AG10803 (cell line): ENCODE measurements at places on chromosomes 2 and 18.

DNA sequence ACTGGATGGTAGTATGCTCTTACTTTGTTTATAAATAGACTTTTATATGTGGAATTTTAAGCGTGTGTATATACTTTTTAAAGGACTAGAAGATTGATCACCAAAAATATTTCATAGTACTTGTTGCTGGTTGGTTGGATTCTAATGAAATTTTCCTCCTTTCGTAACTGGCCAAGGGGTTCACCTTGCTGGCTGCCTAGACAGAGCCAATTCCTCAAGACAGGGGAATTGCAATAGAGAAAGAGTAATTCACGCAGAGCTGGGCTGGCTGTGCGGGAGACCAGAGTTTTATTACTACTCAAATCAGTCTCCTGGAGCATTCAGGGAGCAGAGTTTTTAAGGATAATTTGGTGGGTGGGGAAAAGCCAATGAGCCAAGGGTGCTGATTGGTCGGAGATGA is 70.7 kb downstream of the SNORC start:
- no peak for DNase-seq

DNA sequence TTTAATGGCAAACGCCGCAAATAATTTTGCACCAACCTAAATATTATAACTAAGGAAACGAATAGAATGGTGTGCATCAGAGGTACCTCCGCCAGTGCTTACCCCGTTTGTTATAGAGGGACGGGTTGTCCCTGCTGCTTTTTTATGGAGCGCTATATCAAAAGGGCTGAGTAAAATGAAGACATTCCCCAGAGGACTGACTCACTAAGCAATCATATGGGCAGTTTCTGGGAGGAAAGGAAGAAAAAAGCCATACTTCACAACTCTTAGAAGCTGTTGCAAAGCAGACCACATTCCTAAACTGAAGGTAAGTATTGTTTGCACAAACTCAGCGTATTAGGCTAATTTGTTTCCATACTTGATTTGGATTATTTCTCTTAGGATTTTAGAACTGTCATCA is 12.9 kb downstream of the ID2 start:
- peak; percentile 22 for DNase-seq

DNA sequence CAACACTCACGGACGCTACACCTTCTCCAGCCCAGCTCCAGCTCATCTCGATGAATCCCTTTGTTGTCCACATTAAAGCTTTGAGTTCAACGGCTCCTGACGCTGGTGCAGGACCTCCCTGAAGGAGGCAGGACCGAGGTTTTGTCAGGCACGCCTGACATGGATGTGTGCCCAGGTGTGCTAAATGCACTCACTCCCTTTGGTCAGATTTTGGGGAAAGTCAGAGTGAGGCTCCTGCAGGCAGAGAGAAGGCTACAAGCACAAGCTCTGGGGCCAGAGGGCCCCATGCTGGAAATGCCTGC is 78.6 kb downstream of the NDUFA10 start:
- DNase-seq, result no peak

- DNase-seq, result no peak
Measured at GRCh38 chr2:27281855-27282559, at the start of gene TRIM54. Gene TRIM54 (plus strand): TSS chr2:27282429. CDS start chr2:27282732, 303 bp downstream.

GRCh38 chr18:59276047-59276446 is 2.8 kb upstream of the RAX start:
- no peak for DNase-seq

DNA sequence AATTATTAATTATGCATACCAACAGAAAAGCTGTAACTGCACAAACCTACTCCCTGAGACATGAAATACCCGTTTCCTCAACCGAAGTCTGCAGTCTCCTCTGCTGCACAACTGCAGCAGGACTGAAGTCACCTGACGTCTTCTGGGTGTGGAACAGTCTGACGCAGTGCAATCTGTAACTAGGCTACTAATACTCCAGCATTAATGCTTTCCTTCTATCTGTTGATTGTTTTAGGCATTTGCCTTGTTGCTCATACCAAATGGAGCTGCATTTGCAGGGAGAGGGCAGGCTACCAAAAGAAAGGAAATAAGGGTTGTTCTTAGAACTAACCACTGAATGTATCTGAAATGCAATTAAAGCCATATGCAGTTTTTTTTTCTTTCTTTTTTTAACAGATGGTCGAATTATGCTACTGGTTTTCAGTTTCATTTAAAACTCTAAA is 40.1 kb downstream of the RTN4 start:
- DNase-seq, result peak; percentile 66

DNA sequence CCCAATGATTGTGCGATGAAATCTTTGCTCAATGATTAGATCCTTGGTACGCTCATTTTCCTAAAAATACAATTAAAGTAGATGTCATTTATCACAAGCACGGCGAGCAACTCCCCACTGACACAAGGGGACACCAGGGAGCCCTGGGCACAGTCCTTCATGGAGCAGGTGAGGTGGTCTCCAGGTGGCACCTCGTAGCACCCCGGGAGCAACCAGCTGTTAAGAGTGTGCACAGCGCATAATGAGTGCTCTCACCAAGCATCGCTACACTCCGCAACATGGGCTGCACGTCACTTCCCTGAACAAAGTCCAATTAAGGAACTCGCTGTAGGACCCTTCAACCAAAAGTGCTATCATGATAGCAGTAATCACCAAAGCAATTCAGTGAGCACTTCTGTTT is 59.8 kb downstream of the ANO7 start:
- DNase-seq, result no peak

DNA sequence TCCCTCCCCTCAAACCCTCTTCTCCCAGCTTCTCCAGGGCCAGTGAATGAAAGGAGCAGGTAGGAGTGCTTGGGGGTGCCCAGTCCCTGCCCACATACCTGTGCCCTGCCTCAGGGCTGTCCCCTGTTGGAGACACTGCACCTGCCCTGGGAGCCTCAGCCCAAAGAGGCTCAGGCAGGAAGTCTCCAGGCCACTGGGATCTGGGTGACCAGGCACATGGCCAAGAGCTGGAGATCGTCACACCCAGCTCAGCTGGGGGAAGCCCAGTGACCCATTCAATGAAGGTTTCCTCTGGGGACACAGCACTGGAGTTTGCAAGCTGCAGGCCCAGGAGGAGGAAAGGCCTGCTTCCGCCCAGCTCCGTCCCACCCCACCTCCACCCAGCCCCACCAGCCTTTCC is 156.4 kb downstream of the ZFP36L2 start:
- no peak for DNase-seq

DNA sequence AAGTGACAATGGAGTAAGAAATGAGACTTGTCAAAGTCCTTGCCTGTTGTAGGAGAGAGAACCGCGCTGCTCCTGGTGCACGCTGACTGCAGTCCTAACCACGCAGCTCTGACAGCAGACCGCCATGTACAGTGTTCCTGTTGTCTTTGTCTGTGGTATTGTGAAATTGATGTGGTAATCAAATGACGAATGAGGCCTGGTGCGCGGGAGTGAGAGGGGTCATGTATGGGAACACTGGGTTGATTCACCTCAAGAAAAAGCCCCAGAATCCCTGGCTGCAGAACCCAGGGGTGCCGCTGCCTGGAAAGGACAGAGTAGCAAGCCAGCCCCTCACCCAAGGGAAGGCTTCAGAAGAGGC is 64.0 kb downstream of the INPP4A start:
- DNase-seq, result no peak

DNA sequence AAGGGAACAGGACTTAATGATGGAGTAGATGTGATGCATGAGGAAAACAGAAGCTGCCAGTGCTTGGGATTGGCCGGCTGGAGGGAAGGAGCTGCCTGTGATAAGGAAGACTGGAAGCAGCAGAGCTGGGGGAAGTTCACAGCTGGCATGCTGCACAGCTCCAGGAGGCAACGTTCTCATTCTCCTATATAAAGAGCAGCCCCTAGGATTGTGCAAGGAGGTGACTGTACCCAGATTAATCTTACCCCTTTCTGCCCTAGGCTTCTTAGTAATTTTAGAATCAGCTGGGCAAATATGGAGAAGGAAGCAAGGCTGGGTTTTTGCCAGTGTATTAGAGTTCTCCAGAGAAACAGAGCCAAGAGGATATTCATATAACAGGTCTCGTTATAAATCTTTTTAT is 155.8 kb downstream of the ALPK2 start:
- no peak for DNase-seq

DNA sequence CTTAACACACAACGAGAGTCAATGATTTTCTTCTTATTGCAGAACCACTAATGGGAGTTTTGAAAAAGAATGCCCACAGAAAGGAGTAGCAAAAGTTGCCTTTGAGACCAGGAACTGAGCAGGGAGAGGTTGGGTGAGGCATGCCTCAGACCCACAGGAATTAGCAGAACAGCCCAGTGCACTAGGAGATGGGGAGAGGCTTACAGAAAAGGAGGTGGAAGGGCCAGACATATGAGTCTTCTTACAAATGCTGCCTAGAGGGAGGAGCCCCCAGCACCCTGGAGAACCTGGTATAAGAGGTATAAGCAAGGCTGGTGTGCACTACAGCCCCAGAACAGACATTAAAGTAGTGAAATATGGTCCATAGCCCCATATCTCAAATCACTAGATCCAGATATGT is 162.0 kb downstream of the DTNA start:
- no peak for DNase-seq

DNA sequence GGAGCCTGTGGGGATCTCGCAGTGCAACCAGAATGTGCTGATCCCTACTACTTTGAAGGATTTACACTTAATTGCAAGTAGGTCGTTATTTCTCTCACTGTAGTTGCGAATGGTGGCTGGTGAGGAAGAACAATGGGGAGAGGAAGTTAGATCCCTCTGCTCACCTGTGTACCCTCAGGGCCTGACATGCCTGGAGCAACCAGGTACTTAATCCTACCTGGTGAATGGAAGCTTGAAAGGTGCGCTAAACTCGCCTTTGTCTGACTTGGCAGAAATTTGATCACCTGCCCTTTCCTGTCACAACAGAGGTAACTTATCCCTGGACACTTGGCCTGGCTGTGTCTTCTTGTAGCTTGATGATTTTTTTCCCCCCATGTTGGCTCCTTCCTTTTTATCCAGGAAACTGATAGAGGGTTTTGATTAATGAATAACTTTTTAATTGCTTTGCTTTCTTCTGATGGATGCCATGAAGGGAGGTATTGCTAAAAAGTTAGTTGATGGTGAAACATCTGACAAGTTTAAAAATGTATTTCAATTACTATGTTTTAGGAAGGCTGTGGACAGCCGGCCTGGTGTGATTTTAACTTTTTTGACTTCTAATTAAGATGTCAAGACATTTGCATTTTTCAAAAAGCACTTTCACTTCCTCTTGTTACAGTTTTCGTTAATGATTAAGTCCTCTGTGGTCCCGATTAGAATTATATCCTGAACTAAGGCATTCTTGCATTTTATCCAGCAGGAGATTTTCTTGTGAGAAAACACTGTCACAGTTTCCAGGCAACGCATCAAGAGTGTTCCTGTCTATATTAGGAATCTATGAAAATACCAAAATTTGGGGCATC is 9.2 kb downstream of the SGPP2 start:
- no peak for DNase-seq

DNA sequence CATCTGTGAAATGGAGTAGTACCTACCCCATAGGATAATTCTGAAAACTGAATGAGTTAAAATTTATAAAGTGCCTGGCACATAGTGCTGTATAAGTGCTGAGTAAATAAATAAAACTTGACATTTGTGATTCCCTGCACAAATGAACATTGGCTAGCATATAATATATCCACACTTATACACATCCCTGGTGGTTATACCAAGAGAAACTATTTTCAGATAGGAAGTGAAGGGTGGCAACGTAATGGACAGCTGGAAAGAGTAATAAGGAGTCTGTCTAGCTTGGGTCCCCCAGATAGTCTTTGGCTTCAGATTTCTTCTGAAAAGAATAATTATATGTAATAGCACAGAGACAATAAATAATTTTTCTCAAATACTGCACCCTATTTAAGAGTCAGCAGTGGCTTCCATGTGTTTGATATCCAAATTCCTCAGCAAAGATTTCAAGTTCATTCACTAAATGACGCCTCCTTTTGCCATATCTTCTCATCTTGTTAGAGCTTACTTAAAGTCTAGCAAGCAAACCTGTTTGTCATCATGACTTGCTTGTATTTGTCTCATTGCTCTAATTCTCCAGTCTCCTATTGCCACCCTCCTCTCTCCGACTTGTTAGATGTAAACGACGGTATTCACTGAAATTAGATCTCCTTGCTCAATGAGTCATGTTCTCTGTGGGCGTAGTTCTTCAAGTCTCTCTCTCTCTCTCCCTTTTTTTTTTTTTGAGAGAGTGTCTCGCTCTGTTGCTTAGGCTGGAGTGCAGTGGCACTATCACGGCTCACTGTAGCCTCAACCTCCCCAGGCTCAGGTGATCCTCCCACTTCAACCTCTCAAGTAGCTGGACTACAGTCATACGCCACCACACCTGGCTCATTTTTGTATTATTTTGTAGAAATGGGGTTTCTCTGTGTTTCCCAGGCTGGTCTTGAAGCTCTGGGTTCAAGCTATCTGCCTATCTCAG is 8.7 kb upstream of the ADGRF3 start:
- DNase-seq, result peak; percentile 82

- peak; percentile 72 for DNase-seq
Measured at GRCh38 chr18:55452123-55452611, 135.8 kb downstream of the TCF4 start.

DNA sequence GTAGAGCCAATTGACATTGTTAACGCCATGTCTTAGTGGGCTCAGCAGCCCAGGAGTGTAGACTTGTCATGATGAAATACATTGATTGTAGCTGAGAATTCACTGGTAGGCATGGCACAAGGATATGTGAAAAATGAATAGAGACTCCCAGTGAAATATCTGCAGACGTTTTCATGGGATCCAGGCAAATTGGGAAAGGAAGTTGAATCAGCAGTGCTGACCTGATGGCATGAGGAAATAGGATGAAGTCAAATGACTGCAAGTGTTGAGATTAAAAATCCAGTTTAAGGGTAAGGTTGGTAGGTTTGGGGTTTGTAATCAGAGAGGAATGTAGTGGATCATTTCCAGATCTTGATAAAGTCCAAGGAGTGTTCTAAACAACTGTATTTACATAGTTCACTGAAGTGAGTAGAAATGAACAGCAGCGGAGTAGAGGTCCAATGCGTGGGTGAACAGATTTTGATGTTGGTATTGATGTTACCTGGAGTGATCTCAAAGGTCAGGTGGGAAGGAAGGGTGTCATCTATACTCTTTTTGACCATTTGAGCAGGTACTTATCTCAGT is 24.6 kb downstream of the INSIG2 start:
- DNase-seq, result peak; percentile 78
